ENCODE measurements at places on chromosomes 11 and 22. TPM values are rescaled to one million over a fixed set of nuclear protein-coding genes. Genes with fewer than 3 reads are reported as not detected.

- no peak for DNase-seq
Measured at GRCh38 chr11:47243454-47243853, 5.2 kb downstream of the ACP2 start.

DNA sequence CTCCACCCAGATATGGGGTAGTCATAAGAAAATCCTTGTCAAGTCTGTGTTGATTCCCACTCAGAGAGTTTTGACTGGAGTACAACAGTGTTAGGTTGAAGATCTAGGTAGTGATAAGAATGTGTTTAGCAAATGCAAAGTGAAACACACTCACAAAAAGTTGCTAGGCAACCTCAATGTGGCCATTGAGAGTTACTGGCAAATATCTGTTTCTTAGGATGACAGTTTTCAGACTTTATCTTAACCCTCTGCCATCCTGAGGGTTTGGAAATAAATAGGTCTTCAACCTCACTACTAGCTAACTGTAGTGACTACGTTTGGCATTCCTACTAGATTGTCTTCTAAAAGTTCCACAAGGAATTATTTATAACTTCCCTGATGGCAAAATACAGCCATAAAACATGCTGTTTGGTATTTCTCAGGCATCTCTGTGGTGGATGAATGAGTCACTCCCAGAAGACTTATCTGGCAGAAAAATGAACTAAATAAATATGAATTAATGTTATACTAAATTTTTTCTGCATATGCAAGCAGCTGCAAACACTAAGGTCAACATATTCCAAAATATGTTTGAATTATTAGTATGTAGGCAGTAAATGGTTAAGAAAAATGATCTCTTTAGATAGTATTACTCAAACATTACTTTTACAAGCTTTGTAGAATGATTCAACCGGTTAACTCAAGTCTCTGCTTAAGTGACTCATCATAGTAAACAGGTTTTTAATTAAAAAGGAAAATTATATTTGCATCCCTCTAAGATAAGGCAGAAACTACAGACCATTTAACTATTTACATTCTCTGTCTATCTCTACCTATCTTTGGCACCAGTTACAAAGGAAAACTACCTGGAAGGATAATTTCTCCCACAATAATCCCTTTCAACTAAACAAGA lies 17.1 kb upstream of the SYTL2 start:
- no peak for DNase-seq

MRPL11 gene
- 76.9 TPM for polyA plus RNA-seq

DNA sequence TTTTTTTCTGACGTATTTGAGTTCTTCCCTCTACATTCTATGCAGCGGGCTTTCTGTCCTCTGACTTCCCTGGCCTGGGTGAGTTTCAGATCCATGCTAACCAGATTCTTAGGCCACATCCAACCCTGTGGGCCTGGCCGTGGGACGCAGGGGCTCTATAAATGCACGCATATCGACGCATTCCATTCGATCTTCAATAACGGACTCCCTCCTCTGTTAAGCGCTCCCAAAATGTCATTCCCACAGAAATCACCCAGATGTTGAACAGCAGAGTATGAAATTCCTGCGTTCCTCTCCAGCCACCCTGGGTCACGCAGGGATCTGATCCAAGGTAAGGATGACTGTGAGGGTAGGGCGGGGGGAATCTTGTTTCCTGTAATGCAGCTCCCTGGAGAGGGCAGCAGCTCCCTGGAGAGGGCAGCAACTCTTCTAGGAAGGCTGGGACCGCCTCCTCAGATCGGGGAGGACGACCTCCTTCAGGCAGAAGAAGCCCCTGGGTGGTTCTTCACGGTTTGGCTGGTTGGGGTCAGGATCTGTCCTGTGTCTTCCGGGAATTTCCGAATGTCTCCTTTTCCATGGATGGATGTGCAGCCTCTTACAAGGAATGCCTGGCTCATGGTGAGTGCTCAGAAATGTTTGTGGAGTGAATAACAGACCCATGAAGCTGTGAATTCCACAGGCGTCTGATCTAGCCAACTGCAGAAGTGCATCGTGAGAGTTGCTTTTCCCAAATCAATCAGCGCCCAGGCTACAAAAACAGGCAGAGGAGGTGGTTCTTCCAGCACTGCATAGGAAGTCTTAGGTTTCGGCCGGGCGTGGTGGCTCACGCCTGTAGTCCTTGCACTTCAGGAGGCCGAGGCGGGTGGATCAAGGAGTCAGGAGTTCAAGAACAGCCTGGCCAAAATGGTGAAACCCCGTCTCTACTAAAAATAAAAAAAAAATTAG lies 12.2 kb downstream of the MRGPRD start:
- no peak for DNase-seq

GRCh38 chr11:93051186-93051585 lies 81.7 kb downstream of the MTNR1B start:
- no peak for DNase-seq

GRCh38 chr22:35703861-35704584 lies 13.6 kb upstream of the APOL5 start:
- DNase-seq: no peak

DNA sequence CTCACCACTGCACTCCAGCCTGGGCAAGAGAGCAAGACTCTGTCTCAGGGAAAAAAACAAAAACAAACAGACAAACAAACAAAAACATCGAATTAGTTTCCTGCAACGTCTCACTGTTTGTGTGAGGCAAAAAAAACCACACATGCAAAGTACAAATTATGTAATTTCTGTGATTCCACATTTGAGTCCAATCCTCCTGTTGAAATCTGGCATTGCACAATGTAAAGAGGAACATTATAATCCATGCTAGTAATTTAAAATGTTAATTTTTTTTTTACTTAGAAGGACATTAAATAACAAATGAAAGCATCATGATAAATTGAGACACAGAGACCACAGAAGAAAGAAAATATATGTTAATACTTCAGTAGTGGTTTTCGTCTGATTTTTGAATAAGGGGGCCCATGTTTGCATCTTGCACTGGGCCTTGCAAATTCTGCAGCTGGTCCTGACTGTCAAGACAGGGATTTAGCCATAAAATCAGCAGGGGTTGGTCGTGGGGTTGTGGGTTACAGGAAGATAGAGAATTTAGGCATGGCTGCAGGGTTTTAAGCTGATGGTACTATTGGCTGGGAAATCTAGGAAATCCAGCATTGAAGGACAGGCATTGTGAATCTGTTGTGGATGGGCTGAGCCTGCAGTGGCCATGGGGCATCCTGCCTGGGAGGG lies 102.6 kb upstream of the ALDH3B2 start:
- DNase-seq: no peak

- no peak for DNase-seq
Measured at GRCh38 chr22:39414886-39415285, 15.3 kb downstream of the TAB1 start.

Measured in right renal pelvis (tissue), 4 donors.